AML-193 (cell line): ENCODE measurements at places on chromosomes 4 and X.

- DNase-seq, result peak; percentile 11
Measured at GRCh38 chrX:109886122-109886761, 116.7 kb upstream of the TMEM164 start.

DNA sequence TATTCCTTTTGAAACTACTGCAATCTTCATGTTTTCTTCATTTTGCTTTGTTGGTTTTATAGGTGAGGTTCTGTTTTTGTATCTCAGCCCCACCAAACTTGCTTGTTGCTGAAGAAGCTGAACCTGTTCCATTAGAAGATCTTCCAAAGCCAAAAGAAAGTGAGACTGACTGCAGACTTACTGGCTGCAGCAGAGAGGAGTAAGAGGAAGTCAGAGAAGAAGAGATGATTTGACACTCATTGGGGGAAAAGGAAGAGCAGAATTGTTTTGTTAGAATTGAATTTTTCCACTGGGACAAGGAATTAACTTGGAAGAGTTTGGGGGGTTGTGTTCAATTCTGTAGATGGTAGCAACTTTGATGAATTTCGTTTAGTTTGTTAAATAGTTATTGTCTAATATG is 3.1 kb downstream of the TEX13D start:
- DNase-seq, result no peak

GRCh38 chr4:10622728-10623127 is 61.8 kb downstream of the CLNK start:
- DNase-seq, result no peak

- no peak for DNase-seq
Measured at GRCh38 chr4:184732126-184732525, 1.8 kb downstream of the CENPU start.

GRCh38 chr4:56426273-56426672 is 9.1 kb downstream of the PPAT start:
- DNase-seq, result no peak

GRCh38 chrX:20056704-20057103 is 60.0 kb downstream of the MAP7D2 start:
- DNase-seq, result no peak

DNA sequence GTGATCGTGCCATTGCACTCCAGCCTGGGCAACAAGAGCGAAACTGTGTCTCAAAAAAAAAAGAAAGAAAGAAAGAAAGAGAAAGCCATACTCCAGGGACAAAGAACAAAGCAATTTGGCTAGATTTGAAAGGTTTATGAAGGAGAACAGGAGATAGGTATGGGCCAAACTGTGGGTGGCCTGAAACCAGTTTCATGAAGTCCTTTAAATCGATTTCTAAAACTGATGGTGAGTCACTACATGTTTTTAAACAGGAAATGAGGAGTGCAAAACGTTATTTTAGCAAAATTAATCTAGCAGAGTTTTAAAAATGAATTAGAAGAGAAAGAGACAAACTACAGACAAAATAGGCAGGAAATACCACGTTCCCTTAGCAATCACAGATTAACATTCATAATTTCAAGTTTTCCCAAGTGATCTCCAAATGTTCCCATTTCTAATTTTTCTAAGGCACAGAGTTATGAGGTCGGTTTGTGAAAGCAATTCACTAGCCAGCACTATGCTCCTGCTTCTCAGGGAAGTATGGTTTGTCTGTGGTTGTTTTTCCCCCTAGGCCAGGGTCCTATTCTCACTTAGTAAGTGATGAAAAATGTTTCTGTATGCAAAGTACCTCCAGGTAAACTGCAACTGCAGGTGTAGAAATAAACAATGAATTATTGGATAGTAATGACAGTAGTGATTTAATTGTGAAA is 190.6 kb downstream of the PPP3CA start:
- no peak for DNase-seq

GRCh38 chr4:30901461-30902451 is 181.6 kb downstream of the PCDH7 start:
- DNase-seq, result no peak

GRCh38 chrX:112738347-112739033 is 58.8 kb upstream of the LHFPL1 start:
- DNase-seq, result no peak
